ENCODE measurements at places on chromosomes 16 and 17. TPM values are rescaled to one million over a fixed set of nuclear protein-coding genes. Genes with fewer than 3 reads are reported as not detected.

Gene GALR2
- polyA plus RNA-seq, result not detected

Gene PIK3R6
- not detected for polyA plus RNA-seq

Gene CEP112
- polyA plus RNA-seq, result 4.2 TPM

Gene LGALS9B
- polyA plus RNA-seq, result not detected

Gene ENGASE
- polyA plus RNA-seq, result 13.0 TPM

Gene RNF43
- polyA plus RNA-seq, result not detected

Gene CTRB2
- polyA plus RNA-seq, result not detected

Measured in neural cell (in vitro differentiated cells).